Mucosa of gallbladder (tissue), 1 donor: ENCODE measurements at places on chromosomes 5 and 9.

DNA sequence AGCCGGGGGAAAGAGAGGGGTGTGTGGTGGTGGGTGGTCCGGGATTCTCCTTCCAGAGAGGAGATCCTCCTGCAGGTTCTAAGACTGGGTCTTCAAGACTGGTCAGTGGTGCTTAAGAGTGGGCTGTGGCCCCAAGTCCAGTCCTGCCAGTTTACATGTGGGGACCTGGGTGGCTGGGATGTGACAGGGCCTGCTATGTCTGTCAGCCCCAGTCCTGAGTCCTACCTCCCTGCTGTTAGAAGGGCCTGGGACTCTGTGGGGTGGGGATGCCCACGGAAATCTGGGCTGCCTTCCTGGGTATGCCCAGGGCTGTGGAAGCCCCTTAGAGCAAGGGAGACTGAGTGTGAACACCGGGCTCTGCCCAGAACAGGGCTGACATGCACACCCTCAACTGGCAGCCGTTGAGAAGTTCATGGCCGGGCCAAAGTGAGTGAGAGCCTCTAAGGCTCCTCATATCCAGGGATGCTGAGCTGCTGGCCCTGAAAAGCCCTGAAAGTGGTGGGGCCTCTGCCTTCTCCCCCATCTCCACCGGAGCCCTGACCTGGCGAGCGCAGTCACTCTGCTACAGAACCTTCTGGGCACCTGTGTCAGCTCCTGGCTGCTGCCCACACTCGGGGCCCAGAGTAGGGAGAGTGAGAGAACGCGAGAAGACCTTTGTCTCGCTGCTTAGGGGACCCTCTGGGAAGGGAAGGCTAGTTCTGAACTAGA is 1.7 kb downstream of the PHF2 start:
- DNase-seq, result no peak

DNA sequence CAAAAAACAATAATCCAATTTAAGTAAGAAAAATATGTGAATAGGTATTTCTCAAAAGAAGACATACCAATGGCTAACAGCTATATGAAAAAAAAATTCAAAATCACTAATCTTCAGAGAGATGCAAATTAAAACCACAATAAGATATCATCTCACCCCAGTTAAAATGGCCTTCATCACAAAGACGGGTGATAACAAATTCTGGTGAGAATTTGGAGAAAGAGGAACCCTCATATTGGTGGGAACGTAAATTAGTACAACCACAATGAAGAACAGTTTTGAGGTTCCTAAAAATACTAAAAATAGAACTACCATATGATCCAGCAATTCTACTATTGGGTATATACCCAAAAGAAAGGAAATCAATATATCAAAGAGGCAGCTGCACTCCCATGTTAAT is 94.3 kb downstream of the TMEM167A start:
- no peak for DNase-seq

DNA sequence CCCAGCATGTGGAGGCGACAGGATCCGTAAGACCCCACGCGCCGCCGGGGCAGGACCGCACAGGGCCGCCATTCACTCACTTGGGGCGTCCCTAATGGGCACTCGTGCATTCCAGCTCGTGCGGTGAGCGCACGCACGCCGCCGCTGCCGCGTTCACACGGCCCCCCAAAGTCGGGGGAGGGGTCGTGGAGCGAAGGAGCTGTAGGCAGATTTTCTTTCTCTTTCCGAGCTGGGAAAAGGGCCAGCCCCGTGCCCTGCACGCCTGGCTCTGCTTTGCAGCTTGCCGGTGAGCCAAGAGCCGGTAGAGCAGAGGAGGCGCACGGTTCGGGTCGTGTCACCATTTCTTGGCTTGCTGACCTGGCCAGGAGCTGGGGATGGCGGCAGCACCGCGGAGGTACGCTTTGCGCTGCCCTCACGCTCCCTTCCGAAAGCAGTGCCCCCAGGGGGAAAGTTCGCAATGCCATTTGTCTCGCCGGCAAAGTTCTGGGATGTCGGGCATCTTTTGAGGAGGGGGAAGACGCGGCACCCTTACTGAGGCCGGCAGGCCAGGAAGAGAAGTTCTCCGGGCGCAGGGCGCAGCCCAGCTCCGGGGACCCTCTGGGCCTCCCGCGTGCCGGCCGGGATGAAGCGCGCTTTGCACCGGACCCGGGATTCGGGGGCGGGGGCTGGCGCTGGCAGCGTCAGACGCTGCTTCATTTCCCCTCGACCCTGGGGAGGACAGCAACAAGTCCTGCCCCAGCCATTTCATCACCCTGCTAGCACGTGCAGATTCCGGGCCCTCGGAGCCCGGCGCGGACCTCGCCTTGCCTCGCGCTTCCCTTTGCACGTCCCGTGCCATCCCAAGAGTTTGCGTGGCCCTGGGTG is 898 bp downstream of the STC2 start:
- DNase-seq, result no peak

DNA sequence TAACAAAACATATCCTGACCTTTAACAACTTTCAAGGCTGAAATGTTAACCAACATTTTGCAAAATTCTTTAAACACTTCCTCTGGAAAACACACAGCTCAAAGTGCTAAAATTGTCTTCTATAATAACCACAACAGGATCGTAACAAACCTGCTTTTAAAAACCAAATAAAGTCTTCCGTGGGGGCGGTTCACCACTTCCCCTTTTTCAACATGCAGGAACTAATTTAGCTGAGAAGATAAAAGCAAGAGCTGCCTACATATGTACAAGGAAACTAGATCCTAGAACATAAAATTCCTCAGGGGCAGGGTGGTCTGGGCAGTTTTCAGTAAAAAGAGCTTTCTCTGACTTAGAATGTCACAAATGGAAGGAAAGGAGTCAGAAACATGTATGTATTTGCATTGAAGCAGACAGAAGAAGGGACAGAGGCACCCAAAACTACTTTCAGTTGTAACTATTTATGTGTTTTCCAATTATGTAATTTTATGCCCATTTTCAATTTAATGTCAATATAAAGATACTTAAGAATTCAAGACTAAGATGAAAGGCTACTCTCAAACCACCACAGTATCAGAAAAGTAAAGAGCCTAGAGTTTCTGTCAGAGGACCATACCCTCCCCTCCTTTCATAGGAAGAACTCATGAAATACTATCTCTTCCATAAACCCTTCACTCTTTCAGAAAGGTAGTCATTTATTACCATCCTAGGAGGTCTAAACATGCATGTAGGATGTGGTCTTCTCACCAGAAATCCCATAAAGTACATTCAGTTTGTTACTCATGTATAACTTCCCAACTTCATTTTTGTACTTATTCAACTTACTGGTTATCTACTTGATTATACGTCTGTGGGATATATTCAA is 185.9 kb upstream of the RASA1 start:
- DNase-seq, result peak; percentile 34

GRCh38 chr9:5953743-5954707 is 61.4 kb downstream of the RANBP6 start:
- no peak for DNase-seq

GRCh38 chr9:3177936-3178335 is 334.0 kb upstream of the PUM3 start:
- DNase-seq, result no peak

DNA sequence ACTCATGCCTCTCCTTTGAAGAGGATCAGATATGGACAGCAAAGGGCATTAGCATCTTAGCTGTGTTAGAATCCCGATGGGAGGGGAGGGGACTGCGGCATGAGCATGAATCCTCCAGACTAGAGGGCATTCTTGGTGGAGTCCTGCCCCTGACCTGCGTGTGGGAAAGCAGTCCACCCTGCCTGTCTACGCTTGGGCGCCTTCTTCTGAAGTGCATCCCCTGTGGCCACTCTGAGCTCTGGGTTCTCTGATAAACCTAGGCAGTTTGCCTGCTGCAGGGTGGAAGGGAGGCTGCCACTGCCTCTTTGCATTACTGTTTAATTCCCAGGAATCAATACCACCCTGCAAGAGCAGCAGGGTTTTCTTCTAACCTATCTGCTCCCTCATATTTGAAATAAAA is 169.3 kb downstream of the INSYN2B start:
- DNase-seq, result no peak

GRCh38 chr5:54460181-54460919 is 4.9 kb downstream of the HSPB3 start:
- no peak for DNase-seq

- peak; percentile 17 for DNase-seq
These were observed 1823.9 kb upstream of the CDH9 start for GRCh38 chr5:28862137-28862859.

GRCh38 chr5:14399054-14399692 is 182.4 kb upstream of the OTULINL start:
- no peak for DNase-seq

- DNase-seq, result no peak
These were observed 13.5 kb downstream of the CCNI2 start for GRCh38 chr5:132760601-132761317.

- no peak for DNase-seq
These were observed 1.2 kb upstream of the AGPAT2 start for GRCh38 chr9:136688274-136689107.

GRCh38 chr5:150258130-150258529 is 31.4 kb downstream of the CAMK2A start:
- DNase-seq, result no peak

GRCh38 chr5:126987271-126987899 is 43.0 kb downstream of the MARCHF3 start:
- no peak for DNase-seq

GRCh38 chr5:36655161-36655560 is 48.8 kb downstream of the SLC1A3 start:
- DNase-seq, result no peak
